AG08396 (cell line): ENCODE measurements at places on chromosomes 16 and 17.

- no peak for DNase-seq
These were observed 63.6 kb downstream of the SHISA6 start for GRCh38 chr17:11304568-11304967.

DNA sequence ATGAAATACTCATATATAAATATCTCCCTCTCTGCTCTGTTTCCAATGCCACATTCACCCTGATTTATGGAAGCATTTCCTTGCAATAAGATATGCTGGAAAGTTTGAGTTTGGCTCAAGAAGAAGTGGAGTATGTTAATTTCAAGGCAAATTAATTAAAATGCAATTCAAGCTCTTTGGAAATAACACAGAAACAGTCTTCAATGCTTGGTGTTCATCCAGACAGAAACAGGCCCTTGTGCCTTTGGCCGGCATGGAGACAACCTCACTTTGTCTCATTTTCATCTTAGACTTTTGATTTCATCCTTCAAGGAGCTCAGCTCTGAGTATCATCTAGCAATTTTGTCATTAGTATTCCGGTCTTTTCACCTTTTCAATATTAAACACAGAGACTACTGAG is 210.0 kb downstream of the C16orf95 start:
- DNase-seq = no peak

DNA sequence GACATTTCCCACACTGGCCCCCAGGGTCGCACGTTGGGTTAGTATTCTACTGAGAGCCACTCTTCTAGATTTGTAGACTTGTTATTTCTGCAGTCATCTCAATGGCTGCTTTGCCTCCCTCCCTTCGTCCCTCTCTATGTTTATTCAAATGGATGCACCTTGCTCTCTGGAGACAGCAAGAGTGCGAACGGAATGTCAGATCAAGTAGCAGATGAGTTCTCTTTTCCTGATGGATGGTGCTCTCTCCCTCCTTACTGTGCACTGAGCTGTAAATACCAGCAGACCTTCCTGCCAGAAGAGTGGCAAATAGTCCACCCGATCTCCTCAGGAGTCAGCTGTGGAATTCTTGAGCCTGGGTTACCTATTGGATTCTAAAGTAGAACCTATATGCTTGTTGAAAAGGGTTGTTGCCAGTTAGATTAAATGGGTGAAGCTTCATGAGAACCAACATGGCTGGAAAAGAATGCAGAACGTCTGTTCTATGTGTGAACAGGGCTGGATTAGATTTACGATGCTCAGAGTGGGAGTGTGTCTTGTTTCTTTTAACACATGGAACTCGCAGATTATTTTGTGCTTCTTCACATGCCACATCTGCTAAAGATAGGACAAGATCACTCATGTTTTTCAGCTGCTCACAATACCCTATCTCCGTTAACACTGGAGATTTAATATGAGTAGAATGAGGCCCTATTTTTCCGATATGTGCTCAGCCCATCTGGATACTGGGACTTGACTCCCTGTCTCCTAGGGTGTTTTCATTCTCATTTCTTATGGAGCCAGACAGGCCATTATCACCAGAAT is 6.1 kb downstream of the GNAO1 start:
- no peak for DNase-seq

DNA sequence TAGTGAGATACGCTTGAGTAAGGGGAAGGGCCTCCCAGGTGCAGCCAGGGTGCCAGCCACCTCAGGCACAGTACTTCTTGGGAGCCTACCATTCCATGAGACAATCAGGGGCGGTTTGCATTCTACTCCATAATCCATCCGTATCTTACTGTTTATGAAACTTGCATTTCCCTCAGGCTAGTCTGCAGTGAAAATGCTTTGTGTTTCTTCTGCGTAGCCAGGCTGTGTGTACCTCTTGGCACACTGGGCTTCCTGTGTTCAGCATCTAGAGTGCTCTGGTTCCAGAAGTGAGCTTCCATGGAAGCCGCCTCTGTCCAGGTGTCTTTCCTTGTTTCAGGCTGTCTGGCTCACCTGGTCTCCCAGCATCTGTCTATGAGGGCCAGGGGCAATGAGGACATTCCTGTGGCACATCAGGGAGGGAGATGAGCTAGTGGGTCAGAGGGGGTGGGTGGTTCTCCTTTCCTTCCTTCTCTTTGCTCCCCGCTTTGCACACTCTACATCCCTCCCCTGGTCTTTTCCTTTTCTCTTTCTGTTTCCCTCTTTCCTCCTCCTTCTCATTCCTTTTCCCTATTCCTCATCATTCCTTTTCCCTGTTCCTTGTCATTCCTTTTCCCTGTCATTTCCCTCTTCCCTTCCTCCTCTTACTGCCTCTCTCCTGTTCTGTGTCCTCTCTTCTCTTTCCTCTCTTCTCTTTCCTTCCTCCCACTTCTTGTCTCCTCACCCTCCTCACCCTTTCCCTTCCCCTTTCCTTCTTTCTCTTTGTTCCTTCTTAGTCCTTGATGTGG is 386.5 kb downstream of the CPPED1 start:
- no peak for DNase-seq

DNA sequence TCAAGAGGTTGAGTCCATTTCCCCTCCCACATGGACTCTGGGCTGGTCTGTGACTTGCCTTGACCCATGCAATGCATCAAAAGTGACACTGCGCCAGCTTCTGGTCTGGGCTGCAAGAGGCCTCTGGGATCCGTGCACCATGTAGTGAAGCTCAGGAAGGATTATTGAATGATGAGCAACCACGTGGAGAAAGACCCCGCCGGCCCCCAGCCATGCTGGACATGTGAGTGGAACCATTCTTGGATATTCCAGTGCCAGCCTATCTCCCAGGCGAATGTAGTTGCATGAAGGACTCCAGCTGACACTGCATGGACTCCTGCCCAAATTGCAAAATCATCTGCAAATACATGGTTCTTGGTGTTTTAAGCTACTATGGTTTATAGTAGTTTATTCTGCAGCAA is 7.6 kb upstream of the ALOX15B start:
- DNase-seq = no peak
